Activated CD8-positive, alpha-beta memory T cell treated with anti-CD3 and anti-CD28 coated beads for 4 hours (primary cell): ENCODE measurements at places on chromosomes 16 and 17.

DNA sequence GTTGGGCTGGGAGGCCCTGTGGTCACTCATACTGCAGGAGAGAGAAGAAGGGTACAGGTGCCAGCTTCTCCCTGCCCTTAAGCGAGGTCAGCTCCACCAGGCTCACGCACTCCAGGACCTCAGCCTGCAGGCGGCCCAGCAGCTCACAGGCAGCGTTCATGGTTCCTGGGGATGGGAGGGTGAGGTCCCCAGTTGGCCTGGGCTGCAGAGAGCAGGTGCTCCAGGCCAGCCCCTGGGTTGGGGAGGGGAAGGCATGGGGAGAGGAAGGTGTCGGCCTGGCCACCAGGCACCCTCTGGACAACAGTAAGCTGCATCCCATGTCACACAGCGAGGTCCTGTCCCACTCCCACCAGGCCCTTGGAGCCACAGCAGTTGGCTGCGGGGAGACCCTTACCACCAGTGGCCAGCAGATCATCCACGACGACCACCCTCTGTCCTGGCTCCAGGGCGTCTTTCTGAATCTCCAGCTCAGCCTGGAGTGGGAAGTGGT, 2.0 kb downstream of the APRT start:
- no peak for DNase-seq

DNA sequence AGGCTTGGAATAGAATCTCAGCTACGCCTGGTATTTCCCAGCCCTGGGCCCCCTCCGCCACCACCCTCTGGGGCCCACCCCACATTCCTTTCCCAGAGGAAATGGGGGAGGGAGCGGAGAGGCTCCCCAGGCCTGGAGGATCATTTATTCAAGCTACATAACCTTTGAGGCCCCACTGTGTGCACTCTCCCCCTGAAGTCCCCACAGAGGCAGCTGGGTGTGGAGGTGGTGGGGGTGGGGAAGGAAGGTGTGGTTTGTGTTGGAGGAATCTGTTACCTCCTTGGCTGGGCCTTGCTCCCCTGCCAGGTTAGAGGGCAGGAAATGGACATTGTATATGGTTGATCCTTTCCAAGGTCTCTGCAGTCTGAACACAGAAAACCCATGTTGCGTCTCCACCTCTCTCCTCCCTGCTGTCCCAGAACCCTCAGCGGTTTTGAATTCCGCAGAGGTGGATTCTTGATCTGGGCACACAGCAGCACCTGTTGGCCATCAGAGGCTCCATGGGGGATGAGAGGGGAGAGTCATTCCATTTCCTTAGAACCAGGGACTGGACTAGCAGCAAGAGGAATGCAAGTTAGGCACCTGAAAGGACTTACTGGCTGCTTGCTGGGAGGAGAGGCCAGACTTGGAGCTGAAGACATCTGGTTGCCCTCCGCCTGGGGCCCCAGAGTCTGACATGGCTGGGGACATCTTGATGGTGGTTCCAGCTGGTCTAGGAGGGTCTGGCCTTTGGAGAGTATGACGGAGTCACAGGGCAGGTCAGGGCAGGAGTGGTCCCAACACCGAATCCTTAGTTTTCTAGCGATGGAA, 23.0 kb downstream of the ARHGAP23 start:
- no peak for DNase-seq

DNA sequence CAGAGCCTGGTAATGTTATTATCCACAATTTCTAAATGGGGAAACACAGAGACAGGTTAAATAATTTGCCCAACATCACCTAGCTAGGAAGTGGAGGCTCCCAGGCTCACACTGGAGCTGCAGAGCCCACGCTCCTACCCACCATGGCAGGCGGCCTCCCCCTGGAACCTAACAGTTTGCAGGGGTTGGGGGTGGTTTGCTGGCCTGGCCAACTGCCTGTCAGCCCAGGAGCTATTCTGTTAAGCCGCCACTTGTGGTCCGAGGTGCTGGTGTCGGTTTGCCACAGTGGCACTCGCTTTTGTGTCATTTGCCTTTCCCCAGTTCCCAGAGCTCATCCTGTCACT, 3.6 kb downstream of the PRCD start:
- no peak for DNase-seq

DNA sequence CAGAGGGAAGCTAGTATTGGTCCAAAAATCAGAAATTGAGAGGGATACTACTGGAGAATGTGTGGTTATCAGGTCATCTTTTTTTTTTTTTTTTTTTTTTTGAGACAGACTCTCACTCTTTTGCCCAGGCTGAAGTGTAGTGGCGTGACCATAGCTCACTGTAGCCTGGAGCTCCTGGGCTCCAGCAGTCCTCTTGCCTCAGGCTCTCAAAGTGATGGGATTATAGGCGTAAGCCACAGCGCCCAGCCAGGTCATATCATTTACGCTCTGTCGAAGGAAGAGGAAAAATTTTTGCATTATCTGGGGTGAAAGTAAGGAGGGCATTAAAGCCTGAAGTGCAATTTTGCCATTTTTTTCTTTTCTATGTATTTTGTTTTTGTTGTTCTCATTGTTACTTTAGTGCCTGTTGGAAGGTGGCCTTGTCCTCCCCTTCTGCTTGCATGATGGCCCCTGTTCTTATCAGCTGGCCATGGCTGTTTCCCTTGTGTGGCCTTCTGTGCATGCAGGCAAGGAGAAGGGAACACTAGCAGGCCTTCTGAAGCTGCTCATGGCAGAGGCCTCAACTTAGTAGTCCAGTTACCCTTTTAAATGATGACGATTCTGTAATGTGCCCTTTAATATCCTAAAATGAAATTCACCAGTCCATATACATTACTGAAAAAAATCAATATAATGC, 118.3 kb downstream of the SPECC1 start:
- no peak for DNase-seq

GRCh38 chr17:65783845-65784334, 222.4 kb upstream of the AXIN2 start:
- DNase-seq: no peak

- DNase-seq: no peak
Measured at GRCh38 chr17:14604591-14605266, 303.8 kb downstream of the HS3ST3B1 start.

DNA sequence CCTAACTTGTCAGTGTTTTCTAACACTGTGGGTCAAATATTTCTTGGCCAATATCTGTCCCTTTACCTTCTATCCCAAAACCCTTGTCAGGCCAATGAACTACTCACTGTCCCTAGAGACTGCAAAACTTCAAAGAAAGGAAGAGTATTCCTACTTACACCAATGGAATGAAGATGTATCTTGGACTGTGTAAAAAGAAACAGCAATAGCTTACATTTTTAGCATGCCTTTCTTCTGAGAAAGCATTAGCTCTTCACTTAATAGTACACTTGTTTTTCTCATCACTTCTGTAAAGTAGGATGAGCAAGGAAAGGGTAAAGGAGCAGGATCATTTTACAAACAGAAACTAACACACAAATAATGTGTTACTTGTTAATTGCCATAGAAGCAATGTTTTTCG, 73.9 kb downstream of the STH start:
- DNase-seq: no peak

DNA sequence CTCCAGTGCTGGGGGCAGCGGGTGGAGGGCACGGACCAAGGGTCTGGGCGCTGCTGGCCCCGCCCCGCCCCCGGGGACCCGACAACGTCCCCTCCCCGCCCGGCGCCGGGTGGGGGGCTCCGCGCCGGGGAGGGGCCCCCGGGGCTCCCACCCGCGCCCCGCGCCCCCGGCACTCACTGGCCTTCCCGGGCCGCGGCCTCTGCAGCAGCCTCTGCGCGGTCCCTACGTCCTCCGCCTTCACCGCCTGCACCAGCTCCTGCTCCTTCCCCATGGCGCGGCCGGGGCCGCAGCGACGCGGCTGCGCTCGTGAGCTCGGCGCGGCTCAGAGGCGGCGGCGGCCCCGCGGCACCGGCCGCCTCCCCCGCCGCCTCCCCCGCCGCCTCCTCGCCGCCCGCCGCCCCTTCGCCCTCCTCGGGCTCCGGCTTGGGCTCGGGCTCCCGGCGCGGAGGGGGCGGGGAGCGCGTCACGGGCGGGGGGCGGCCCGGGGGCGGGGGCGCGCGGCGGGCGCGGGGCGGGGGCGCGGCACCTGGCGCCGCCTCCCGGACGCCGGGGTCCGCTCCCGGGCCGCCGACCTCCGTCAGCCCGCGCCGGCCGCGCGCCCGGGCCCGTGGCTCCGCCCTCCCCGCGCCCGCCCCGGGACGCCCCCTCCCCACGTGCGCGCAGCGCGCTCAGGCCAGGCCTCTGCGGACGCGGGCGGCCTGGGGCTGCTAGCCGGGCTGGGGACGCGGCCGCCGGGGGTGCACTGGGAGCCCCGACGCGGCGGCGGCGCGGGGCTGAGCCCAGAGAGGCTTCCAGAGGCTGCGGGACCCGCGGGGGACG, at the start of gene CASKIN1:
Gene CASKIN1 (minus strand): TSS at position 444 of the 819 bp plus-strand sequence. CDS start 173 bp downstream, at position 271.
- no peak for DNase-seq

- DNase-seq: no peak
Measured at GRCh38 chr16:47493381-47494337, 32.5 kb downstream of the PHKB start.

- DNase-seq: no peak
Measured at GRCh38 chr17:73841431-73842060, 197.3 kb upstream of the SDK2 start.

GRCh38 chr17:1755827-1756262, 6.0 kb upstream of the SERPINF1 start:
- no peak for DNase-seq

DNA sequence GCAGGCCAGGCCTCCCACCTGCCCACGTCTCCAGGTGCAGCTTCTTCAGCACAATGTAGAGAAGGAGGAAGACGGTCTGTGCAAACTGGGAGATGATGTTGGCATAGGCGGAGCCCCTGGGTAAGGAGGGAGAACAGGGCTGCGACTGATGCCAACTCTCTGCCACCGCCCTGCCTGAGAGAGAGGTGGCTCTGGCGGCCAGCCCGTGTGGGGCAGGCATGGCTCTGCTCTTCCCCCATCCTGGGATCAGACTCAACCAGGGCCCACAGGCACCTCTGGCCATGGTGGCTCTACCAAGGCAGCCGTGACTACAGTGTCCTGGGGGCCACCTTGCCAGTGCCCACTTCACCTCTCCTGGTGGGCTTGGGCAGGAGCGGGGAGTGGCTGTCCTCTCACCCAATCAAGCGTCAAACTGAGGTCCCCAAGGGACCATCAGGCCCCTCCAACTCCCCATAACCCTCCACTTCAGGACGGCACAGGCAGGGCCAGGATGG, 8.6 kb downstream of the SLC47A2 start:
- no peak for DNase-seq
